ENCODE measurements at places on chromosomes 5 and 9.

DNA sequence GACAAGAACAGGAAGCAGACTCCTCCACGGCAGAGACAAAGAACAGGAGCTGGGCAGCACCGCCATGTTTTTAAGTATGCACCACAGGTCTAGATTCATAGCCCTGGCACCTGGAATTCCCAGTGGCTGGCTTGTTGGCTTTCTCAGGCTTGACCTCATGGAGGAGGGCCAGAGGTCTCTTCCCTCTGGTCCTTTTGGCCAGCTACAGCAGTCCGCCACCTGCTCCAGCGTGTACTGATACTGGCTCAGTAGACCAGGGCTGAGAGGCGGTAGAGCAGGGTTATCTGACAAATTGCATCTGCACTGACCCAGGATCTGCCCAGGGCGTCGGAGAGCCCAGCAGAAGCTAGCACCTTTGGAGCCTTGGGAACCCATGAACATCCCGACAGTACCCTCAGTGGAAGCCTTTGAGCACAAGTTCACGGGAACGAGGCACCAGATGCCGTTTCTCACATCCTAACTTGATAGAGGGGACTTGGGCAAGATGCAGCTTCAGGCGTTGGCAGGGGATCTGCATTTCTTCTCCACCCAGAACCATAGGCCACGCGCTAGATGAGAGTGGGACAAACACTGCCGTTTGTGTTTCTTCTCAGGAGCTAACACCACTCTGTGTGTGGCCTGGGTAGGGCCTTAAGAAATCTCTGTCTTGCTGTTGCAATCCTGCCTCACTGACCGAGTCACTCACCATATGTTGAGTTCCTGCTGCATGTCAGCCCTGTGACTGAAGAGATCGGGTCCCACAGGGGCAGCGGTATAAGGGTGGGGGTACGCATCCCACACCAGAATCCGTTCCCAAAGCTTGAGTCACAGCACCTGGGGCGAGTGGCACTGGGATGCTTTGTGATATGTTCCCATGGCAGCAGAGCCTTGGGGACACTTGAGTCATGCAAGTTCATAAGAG, 90.3 kb upstream of the OTULINL start:
- no peak for DNase-seq

DNA sequence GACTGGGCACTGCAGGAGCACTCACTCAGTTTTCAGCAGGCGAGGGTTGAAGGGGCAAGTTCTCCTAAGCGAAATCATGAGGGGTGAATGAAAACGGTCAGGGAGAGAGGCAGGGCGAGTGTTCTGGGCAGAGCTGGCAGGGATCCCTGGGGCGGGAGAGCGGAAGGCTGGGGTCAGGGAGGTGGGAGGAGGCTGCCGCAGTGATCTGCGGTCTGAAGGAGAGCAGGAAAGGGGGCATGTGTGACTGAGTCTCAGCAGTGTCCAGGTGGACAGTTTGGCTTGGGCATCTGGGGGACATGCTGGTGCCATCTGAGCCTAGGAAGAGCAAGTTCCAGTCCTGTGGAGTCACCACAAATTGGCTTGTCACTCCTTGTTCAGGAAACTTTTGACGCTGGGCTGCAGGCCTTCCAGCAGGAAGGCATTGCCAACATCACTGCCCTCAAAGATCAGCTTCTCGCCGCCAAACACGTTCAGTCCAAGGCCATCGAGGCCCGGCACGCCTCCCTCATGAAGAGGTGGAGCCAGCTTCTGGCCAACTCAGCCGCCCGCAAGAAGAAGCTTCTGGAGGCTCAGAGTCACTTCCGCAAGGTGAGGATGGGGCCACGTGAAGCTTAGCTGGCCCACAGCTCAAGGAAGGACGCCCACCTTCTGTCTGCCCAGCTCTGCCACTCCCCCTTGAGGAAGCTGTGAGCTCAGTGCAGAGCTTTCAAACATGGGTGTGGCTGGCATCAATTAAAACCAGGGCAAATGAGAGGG, 31.1 kb downstream of the DYNC2I2 start:
- no peak for DNase-seq

DNA sequence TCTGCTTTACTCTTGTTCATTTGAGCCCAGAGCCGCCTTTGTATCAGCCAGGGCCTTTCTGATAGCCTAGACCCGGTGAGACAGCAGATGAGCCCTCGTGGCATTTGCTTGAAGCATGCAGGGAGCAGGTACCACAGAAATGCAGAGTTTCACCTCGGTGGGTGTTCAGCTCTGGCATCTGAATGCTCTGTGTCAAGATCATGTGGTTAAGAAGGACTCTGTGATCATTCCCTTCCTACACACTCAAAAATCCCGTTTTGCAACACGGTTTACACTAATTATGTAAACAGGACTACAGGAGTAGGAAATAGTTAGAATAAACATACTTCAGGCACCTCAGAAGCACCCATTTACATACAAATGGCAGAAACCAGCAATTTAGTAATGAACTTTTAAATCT, 67.2 kb downstream of the MVB12B start:
- DNase-seq: no peak

GRCh38 chr5:39476843-39477220, 52.1 kb upstream of the DAB2 start:
- DNase-seq: no peak

- peak; percentile 12 for DNase-seq
Observed at GRCh38 chr9:70668751-70669150, 254.3 kb upstream of the KLF9 start.

- DNase-seq: no peak
Observed at GRCh38 chr5:143582176-143582575, 178.7 kb upstream of the NR3C1 start.

- peak; percentile 58 for DNase-seq
Observed at GRCh38 chr9:137301081-137301947, 757 bp downstream of the NRARP start.

GRCh38 chr5:96112123-96112670, 150.5 kb upstream of the ELL2 start:
- no peak for DNase-seq

DNA sequence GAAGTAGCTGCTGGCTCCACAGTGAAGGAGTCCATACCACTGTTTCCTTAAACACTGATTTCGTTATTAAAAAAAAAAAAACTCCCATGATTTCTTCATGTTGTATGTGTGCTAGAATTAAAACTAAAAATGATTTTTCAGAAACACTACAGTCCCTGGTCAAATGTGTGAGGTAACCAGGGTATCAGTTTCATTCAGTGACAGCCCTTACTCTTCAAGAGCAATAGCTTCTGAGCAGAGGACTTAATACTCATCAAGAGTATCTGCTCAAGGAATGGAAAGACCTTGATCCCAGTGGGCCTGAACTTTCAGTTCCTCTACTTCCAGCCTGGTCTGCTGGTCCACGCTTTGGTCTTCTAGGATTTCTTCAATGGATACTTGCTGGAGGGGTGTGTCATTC, 95.1 kb downstream of the BNC2 start:
- no peak for DNase-seq

GRCh38 chr5:150358261-150359095, 981 bp downstream of the TCOF1 start:
- DNase-seq: peak; percentile 62

DNA sequence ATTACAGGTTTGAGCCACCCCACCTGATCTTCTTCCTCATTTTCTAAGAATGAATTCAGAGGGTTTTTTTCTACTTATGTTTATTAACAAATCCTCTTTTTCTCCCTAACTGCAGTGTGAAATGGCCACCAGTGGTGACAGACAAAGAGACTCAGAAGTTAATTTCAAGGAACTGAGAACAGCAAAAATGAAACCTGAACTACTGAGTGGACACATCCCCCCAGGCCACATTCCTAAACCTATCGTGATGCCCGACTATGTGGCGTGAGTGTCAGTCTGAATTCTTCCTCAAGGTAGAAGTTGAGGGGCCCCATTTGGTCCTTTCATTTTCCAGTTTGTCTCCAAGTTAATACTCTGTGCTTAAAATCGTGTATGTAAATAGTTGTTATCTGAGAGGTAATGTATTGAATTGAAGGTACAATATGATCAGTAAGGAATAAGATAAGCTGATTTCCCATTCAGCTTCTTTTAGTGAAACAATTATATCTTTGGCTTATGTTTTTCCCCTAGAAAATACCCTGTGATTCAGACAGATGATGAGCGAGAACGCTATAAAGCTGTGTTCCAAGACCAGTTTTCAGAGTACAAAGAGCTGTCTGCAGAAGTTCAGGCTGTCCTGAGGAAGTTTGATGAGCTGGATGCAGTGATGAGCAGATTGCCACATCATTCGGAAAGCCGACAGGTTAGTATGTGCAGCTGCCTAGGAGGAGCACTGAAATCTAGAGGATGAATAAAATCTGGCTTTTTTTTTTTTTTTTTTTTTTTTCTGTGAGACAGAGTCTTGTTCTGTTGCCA, 17.7 kb downstream of the MARVELD2 start:
- no peak for DNase-seq

GRCh38 chr9:94147776-94148175, 63.5 kb downstream of the PTPDC1 start:
- DNase-seq: no peak

GRCh38 chr5:171431251-171431777, 11.9 kb downstream of the FGF18 start:
- no peak for DNase-seq

DNA sequence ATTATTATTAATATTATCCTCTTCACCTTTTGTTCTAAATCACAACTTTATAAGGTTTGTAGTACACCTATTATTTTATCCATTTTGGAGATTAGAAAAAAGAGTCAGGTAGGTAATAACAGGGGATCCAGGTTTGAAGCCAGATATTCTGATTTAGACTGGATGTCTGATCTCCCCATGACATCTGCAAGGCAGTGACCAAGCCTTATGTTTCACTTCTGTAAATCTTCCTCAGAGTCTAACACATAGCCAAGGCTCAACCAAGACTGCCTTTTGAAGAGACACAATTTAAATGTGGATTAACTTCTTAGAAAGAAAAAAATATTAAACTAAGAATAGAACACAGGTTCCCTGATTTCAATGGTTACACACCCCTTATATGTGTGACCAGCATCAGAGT, 44.2 kb downstream of the CETN3 start:
- no peak for DNase-seq

- DNase-seq: no peak
Observed at GRCh38 chr5:59128646-59129290, 545.9 kb downstream of the RAB3C start.

DNA sequence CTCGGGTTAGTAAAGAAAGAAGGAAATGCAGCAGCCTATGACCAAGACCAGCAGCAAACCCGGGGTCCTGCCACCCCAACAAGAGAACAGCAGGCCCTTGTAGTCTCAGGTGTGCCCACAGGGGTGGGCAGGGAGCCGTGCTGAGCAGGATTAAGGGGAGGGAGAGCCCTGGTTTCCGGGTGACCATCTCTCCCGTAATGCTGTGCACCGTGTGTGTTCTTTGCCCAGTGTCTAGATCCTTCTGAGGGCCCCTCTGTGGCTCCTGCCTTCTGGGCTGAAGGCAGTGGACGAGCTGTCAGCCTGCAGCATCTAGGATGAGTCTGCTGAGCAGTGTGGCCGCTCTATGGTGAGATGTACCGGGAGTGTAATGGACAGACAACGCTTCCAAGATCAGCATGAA, 12.7 kb upstream of the PLEKHG4B start:
- DNase-seq: no peak

GRCh38 chr5:167916261-167916691, 375.2 kb upstream of the WWC1 start:
- DNase-seq: no peak

DNA sequence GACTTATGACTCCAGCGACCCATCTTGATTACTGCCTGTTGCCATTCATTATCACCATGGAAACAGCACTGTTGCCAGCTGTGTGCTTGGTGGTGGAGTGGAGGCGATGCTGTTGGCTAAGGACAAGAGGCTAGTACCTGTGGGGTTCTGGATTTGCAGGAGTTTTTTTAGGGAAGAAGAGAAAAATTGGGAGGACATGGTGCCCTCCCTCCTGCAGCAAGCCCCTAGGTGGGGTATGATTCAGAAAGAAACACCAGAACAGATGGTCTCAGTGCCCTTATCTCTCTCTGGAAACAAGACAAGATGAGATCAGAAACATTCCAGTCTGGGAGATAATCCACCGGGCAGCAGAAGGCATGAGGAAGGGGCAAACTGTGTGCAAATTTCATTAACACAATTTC, 87.8 kb upstream of the TLR4 start:
- no peak for DNase-seq

GRCh38 chr5:16392718-16393117, 72.9 kb downstream of the ZNF622 start:
- DNase-seq: no peak

GRCh38 chr5:151772029-151772845, 483 bp downstream of the G3BP1 start:
- peak; percentile 44 for DNase-seq

DNA sequence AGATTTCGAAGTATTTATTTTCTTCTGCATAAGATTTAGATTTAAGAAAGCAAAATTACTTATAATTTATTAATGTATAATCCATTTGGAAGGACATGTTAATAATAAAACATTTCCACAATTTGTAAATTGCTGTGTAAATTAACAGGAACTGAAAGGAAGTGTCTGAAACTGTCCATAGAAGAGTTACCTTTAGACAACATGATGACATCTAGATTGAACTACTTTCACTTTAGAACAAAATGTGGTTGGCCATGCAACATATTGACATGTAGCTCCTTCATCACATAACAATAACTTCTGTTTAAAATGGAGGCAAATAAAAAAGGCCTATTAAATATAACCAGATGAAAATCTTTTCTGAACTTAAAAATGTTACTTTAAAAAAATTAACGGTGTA, 1849.5 kb upstream of the ACO1 start:
- DNase-seq: no peak

DNA sequence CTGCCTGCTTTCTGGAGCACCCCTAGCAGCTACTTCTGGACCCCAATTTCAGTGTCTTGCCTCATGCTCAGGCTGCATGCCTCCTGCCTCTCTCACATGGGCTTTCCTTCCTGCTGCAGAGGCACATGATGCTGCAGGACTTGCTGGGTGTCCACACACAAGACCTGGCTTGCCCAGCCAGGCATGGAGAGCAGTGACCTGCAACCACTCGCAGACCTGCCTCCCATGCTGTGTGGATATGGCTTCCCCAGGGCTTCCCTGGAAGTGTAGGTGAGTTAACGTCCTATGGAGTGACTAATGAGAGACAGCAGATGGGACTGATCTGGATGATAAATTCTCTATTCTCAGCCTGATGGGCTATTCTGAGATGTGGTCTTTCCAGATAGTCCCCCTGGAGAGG, 53.2 kb upstream of the SMIM32 start:
- DNase-seq: peak; percentile 76

GRCh38 chr5:37787742-37788141, 52.1 kb downstream of the GDNF start:
- no peak for DNase-seq

DNA sequence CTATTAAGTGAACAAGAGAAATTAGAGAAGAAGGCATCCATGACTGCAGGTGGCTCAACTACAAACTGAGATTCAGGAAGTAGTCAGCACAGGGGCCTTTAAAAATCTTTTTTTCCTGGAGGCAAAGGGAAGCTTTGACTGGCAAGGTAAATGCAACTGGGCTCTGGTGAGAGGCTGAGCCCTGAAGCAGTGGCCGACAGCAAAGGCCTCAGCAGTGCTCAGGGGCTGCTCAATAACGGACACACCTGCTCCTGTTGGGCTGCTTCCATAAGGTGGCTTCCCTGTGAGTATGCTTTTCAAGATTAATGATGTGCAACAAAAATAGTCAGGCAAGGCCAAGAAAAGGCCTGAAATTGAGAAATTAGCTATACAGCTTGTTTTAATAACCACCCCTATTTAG, 134.2 kb upstream of the RGMB start:
- no peak for DNase-seq
